GM10248 (cell line): ENCODE measurements at places on chromosomes 13 and 19.

- no peak for DNase-seq
Observed at GRCh38 chr13:74464670-74465069, 330.5 kb upstream of the KLF12 start.

DNA sequence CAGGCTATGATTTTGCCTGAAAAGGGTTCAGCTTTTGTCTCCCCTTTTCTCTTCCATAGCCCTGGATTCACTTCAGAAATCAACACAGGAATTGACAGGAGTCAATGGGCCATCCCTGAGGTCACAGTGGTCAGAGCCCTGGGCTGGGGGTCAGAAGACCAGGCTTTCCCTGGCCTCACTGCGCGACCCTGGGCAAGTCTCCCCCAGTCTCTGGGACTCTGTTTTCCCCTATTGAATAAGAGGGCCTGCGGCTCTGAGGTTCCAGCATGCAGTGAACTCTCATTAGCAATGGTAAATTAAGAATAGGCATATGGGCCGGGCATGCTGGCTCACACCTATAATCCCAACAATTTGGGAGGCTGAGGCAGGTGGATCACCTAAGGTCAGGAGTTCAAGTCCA is 30.7 kb upstream of the VSTM2B start:
- DNase-seq: no peak

GRCh38 chr13:114145256-114145655 is 12.8 kb upstream of the RASA3 start:
- DNase-seq: no peak

GRCh38 chr13:48505012-48505411 is 27.9 kb downstream of the RCBTB2 start:
- no peak for DNase-seq

DNA sequence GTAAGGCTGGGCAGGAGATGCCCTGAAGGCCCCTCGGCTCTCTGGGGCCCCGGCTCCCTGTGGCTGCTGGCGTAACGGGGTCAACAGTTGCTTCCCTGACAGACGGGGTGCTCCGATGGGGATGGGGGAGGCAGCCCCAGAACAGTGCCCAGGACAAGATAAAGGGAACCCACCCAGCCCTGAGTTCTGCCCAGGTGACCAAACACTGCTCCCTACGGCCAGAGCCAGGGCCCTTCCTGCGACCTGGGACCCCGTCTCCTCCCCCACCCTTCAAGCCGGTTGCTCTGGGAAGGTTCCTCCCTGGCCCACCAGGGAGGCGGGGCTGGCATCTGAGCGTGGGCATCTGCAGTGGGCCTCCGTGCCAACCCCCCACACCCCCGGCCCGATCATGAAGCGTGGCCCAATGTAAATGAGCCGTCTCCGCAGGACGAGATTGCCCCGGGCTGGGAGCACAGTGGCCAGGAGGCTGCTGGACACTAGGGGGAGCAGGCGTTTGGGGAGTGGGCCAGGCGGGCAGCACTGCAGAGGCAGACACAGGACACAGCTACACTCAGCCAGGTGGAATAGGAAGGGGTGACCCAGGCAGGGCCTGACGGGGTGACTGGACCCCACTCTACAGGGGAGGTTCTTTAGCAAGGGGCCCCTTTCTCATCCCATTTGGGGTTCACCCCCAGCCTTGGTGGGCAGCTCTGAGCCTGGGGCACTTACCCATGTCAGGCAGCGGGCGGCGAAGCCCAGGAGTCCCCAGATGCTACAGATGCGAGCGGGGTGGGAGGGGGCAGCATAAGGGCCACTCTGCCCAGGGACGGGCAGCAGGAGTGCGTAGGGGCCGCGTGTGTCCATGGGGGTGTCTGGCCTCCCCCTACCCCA is 1.2 kb upstream of the NKPD1 start:
- no peak for DNase-seq

- DNase-seq: no peak
Observed at GRCh38 chr19:8806661-8807060, 25.4 kb downstream of the ZNF558 start.

DNA sequence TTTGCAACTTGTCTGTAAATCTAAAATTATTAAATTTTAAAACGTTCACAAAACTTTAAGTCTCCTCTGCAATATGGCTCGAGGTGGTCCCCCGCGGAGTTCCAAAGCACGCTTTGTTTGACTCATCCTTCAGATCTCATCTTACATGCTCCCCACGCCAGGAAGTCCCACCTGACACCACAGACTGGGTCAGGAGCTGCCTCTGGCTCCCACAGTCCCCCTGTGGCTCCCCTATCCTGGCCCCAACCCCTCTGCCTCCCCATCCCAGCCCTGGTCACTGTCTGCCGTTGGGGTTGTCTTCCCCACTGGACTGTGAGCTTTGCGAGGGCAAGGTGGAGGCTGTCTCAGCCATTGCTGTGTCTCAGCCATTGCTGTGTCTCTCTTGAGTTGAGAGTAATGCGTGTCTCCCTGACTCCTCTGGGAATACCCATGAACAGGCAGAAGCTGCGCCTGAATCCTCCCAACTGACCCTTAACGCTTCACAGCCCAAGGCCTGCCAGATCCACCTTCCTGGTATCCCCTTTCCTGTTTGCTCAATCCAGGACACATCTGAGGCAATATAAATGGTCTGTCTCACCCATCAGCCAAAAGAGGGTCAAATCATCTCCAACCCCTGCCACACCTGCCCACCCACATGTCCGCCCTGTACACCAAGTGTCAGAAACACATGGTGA is 15.9 kb downstream of the DYRK1B start:
- DNase-seq: no peak

DNA sequence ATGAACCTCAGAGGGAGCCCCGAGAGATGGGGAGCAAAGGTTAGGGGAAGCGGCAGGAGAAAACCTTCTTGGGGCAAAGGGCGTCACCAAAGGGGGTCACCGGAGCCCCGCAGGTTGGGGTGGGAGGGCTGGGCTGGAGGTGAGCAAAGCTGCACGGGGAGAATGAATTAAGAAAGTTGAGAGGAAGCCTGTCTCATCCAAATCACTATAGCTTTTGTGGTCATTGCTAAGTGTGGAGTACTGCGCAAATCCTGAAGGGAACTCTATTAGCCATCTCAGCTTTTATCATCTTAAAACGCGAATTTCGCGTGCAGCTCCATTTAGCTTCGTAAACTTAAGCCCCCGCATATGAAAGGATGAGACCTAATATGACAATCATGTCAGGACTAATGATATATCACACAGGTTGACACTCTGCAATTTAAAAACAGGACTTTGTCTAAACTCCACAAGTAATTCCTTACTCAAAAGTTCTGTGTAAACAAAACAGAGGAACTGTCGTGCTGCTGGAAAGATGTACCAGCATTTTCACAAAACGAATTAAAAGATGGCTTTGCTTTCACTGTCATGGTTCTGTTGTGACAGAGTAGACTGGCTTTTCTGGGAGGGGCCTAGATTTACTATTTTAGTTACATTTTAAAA is 631 bp downstream of the LACC1 start:
- no peak for DNase-seq

DNA sequence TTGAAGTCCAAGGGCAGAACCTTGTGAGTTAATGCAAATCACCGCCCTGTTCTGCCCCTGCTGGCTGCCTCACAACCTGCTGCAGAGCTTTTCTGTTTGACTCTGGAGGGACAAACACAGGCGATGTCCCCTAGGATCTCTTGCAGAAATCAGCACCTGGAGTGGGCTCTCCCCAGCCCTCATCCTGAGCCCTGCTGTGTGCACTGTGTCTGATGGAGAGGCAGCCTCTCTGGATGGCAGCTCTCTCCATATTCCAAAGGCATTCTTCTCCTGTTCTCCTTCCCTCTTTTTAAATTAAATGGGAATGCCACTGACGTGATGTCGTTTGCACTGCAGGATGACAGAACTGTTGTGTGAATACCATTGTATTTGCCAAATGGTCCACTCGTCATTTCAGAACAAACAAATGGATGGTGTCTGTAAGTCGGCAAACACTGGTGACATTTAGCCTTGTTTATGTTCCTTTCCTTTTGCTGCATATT is 184.1 kb downstream of the ZNF536 start:
- no peak for DNase-seq

DNA sequence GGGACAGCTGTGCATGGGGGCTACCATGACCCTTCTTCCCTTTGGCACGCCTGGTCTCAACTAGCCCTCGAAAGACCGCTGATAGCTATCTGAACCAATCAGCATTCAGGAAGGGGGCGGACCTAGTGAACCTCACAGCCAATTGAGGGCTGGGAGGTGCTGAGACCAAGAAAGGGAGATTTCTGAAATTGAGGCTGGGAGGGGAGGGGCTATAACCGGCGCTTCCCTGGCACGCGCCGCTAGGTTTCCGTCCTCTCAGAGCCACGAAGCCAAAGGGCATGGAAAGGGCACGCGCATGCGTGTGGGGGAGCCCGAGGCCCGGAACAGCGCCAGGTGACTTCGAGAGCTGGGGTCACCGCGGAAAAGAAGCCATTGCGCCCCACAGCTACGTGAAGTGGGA is 4.2 kb upstream of the PAFAH1B3 start:
- no peak for DNase-seq

DNA sequence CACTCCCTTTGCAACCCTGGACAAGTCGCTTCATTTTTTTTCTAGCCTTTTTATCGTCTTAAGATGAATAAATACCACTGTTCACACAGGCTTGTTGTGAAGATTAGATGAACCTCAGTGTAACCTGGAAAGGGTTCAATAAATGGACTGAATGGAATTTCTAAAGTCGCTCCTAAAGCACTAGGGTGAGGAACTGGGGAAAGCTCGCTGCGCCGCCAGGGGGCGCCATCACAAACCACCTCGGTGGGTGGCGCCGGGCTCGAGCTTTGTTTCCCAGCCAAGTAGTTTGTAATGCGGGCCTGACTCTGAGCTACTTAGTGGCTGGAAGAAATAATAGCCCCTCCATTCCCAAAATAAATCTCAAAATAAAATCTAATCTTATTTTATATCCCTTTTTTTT is 2.2 kb upstream of the CEACAM6 start:
- DNase-seq: peak; percentile 60

- no peak for DNase-seq
Observed at GRCh38 chr13:26015271-26016125, 36.3 kb downstream of the SHISA2 start.

DNA sequence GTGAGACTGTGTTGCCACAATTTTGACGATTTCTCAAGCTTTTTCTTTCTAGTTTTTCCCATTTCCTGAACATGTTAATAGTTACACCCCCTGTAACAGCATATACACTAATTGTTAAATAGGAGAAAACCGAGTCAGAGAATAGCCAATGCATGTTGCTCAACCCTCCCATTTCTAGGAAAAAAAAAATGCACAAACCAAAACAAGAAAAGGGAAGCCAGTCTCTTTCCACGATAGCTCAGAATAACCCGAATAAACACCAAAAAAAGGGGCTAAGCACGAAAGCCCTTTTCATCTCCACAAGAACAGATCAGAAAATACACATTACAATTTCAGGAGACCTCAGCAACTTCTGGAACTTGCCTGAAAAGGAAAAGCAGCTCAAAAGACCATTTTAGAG is 16.3 kb downstream of the LATS2 start:
- no peak for DNase-seq

GRCh38 chr19:2315818-2316353 is 7.9 kb upstream of the LINGO3 start:
- DNase-seq: peak; percentile 65

DNA sequence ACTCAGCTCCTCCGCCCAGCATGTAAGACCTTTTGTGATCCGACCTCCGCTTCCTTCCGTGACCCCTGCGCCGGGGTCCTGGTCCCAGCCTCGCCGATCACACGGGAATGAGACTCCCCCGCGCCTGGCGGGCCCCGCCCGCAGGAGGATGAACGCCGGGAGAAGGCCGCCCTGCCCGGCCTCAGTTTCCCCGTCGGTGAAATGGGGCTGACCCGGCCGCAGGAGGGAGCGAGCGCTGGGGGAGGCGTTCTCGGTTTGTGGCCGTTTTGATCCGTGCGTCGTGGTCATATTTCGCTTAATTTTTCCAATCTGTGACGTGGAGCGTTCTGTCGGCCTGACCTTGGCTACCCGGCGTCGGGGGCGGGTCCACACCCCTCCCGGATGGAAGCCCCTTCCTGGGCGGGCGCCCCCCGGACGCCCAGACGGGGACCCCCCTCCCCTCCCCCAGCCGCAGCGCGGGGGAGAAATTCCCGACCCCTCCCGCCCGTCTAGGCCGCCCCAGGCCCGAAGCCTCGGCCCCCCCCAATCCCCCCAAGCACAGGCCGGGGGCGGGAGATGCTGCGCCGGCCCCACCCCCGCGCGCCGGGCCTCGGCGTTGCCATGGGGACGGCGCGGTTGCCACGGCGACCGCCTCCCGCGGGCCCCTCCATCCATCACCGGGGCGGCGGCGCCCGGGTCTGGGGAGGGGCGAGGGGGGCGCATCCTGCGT is 11.1 kb downstream of the PALM start:
- DNase-seq: no peak

GRCh38 chr19:17333611-17334413 is 843 bp downstream of the ANO8 start:
- DNase-seq: peak; percentile 68

GRCh38 chr19:55540619-55541018 is 3.7 kb upstream of the SBK2 start:
- DNase-seq: no peak

- DNase-seq: no peak
Observed at GRCh38 chr13:30453727-30454126, 12.0 kb downstream of the HMGB1 start.

- DNase-seq: no peak
Observed at GRCh38 chr13:28568286-28568685, 73.4 kb upstream of the FLT1 start.

- no peak for DNase-seq
Observed at GRCh38 chr19:11227195-11227886, 12.1 kb upstream of the ANGPTL8 start.
